ENCODE measurements at places on chromosomes 3 and 15.

GRCh38 chr3:170117134-170117533, 64.4 kb downstream of the PHC3 start:
- no peak for DNase-seq

GRCh38 chr3:84318273-84318809, 640.4 kb upstream of the CADM2 start:
- DNase-seq, result no peak

- no peak for DNase-seq
Measured at GRCh38 chr15:73183071-73183470, 130.8 kb downstream of the NEO1 start.

- no peak for DNase-seq
Measured at GRCh38 chr3:45817831-45818522, 21.6 kb upstream of the SLC6A20 start.

DNA sequence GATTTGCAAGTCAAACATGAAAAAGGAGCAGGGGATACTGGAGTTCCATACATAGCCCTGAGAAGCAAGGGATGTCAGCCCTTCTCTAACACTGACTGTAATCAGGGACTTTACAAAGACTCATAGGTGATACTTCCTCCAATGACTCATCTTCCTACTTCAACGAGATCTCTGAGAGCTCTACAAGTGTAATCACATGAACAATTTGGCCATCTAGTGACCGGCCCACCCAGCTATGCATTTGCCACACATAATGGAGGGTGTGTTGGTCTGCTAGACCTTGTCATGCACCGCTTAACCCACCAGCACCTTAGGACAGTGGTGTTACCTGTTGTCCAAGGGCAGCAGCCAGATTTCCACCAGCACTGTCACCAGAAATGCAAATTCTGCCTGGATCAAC, 75.3 kb downstream of the NCEH1 start:
- no peak for DNase-seq

DNA sequence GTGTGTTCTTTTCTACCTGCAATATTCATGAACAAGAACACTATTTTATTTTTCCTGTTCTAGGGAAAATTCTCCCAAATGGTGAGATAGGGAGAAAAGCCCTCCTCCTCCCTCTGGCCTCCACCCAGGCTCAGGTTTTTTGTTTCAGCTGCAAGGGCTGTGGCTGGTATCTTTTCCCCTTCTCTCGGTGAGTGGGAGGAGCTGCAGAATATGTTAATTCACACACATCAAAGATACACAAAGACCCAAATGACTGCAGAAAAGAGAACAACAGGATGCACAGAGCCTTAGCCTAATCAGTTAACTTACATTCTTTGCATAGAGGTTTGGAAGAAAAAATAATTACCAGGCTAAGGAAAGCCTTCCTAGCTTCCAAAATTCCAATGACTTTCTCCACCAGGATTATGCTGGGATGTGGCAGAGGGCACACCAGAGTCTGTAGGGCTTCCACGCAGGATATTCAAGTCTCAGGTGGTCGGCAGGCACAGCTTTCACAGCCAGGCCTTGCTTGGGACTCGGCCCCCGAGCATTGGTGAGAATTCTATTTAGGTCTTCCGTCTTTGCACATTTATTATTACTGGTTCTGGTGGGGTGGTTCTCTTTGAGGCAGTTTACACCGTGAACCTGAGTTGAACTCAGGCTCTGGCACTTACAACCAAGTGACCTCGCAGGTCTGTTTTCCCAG, 64.9 kb downstream of the ABHD5 start:
- no peak for DNase-seq

Measured in activated CD8-positive, alpha-beta memory T cell treated with anti-CD3 and anti-CD28 coated beads for 4 hours (primary cell).